ENCODE measurements at places on chromosomes 2 and 18. TPM values are rescaled to one million over a fixed set of nuclear protein-coding genes. Genes with fewer than 3 reads are reported as not detected.

DNA sequence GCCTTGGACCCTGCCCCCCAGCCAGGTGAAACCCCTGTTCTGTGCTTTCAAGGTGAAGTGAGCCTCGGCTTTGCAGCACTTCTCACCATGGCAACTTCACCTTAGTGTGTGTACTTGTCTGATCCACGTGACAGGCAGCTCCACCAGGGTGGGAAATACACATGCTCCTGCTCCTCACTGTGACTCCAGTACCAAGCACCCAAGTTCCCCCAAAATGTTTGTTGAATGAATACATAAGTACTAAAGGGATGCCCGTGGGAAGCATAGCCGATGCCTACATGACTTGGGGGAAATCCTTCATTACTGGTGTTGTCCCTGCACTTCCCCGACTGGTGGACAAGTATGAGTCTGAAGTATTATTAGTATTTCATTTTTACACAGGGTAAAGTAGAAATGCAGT is 41.8 kb upstream of the GBX2 start:
- no peak for DNase-seq

GRCh38 chr18:67132919-67133318 is 383.6 kb downstream of the DSEL start:
- no peak for DNase-seq

GRCh38 chr18:23238651-23239349 is 103.5 kb downstream of the CABLES1 start:
- DNase-seq: no peak

- DNase-seq: no peak
These were observed 91.1 kb upstream of the MYO3B start for GRCh38 chr2:170086751-170087412.

DNA sequence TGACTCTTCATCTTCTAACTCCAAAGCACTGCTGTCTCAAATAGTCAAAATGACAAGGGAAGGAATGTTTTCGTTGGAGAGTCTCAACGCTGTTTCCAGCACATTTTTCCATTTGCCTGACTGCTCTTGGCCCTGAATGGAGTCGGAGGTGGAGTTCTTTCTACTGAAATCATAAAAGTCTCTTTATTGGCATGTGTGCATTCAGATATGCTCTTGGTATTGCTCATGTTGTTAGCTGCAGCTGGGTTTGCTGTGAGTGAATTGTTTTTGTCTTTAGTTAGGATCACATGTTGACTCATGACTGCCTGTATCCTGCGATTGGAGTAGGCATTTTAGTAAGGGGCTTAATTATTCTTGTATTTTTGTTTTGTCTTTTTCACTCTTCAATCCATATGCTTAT is 16.8 kb downstream of the TMEM17 start:
- DNase-seq: no peak

- DNase-seq: no peak
These were observed 41.3 kb downstream of the DYSF start for GRCh38 chr2:71494523-71495155.

DNA sequence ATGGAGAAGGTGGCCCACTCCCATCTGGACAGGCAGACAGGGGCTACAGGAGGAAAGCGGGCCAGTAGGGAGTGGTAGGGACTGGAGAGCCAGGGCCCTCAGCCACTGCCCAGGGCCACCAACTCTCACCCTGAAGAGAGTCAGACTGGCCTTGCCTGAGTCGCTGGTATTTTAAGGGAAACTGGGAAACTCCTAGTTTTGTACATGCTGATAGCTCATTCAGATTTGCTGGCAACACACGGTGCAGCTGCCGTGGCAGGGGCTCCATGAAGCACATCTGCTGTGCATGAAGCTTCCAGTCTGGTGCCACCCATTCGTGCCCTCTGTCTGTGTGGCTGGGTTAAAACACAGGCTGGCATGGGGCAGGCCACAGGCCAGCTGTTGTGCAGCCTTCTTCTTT is 137.3 kb upstream of the GLI2 start:
- DNase-seq: no peak

GRCh38 chr2:164015328-164016123 is 279.7 kb upstream of the FIGN start:
- DNase-seq: no peak

GRCh38 chr18:13568443-13569392 is 157.6 kb downstream of the FAM210A start:
- no peak for DNase-seq

GRCh38 chr18:59279193-59279592 is 5.9 kb upstream of the RAX start:
- no peak for DNase-seq

DNA sequence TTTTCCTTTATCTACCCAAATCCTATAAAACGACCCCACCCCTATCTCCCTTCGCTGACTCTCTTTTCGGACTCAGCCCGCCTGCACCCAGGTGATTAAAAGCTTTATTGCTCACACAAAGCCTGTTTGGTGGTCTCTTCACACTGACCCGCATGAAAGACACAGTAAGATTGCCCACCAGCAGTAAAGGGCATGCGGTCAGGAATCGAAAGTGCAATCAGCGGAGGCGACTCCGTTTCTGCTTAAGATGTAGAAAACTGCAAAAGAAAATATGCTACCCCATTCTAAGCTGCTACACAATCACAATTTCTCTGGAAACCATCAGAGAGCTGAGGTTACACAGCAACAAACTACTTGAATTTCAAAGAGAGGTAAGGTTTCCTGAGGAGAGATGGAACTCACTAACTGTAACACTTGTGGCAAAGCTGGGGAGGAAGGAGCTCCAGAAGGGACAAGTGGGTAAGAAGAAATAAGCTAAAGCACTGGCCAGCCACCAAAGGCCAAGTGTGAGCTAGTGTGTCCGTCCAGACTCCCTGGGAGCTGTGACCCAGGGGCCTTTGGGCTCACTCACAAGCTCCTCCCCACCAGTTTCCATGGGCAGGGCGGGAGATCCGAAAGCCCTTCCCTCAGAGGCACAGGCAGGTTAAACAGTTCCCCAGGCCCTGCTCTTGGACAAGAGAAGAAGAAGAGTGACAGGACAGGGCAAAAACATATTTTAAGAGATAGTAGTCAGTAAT is 72.8 kb upstream of the TGFA start:
- DNase-seq: no peak

- DNase-seq: no peak
These were observed 133.7 kb upstream of the MEIS1 start for GRCh38 chr2:66301022-66301766.

DNA sequence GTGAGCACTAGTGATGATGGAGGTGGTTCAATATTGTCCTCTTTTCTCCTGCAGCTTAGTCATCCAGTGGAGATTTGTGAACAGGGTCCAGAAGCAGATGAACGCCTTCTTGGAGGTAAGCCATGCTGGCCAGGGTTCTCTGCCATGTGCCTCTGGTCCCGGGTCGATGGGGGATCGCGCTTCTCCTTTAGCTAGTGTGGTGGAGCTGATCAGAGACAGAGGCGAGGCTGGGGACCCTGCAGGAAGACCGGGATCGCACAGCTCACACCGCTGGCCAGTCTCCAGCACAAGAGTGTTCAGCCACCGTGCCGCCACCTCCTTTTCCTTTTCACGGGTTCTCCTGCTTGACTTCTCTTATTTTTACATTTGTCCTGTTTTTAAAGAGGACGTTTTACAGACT is 243.4 kb downstream of the ALPK2 start:
- DNase-seq: no peak

- peak; percentile 77 for DNase-seq
These were observed 119.4 kb downstream of the PARD3B start for GRCh38 chr2:204664708-204665121.

GRCh38 chr2:43161650-43162510 is 64.5 kb downstream of the ZFP36L2 start:
- no peak for DNase-seq

GRCh38 chr18:43588838-43589237 is 311.5 kb upstream of the SYT4 start:
- no peak for DNase-seq

DNA sequence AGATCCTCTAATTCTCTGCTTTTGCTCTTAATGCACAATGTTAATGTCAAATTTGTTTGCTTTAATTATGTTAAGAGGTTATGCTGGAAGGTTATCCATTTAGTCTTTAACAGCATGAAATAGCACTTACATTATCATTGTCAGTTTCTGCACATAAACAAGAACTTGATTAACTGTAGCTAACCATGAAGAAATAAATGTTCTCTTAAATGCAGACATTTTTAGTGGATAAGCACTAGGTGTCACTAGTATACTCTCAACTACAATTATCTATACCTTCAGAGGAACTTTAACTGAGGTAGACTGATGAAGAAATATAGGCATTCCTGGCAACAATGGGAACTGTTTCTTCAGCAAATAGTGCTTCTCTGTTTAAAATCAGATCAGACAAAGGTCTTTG is 178.8 kb upstream of the CHST9 start:
- DNase-seq: peak; percentile 5

DNA sequence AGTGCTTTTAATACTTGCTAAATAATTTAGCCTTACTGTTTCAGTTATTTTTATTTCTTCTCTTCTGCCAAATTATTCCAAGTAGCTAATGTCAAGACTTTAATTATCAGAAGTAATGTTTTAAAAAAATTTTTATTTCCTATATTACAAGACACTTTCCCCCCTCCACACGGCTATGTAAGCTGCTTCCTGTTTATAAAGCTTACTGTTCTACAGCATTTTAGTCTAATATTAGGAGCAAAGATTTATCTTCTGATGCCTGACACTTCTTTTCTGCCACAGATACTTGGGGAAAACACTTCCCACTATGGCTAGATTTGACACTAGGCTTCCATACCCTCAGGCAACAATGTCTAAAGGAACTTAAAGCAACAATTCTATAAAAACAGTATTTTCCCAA is 62.3 kb downstream of the ROCK1 start:
- no peak for DNase-seq

DNA sequence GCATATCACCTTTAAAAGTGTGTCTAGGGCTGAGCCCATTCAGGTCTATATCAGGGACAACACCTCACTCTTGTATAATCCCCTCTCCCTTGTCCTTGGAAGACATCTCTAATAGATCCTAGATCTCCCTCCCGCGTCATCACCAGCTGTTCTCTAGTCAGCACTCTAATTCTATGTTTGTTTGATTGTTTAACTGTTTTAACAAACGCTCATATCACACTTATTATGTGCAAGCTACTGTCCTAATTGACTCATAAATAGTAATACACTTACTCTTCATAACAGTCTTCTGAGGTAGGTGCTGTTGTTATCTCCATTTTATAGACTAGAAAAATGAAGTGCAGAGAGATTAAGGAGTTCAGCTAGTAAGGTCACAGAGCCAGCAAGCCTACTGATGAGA is 1.6 kb upstream of the ERMN start:
- no peak for DNase-seq

GRCh38 chr2:16205631-16206030 is 265.3 kb downstream of the MYCN start:
- DNase-seq: no peak

DNA sequence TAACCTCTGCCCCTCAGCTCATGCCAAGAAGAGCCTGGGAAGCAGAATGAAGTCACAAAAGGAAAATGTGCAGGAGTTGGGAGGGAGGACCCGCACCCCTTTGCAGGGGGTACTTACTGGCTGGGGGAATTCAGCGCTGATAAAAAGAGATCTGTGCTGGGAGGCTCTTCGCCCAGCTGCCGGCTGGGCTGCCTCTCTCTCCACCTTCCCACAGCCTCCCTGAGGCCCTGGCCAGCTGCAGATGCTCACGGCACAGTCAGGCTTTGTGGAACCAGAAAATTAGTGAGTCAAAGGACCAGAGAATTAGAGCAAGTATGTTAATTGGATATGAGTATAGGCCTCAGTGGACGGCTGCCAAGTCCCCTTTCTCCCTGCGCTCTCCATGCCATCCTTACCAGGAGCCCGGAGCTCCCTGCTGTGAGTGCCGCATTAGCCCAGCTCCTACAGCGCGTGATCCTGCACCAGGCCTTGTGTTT is 181.7 kb upstream of the SH3BP4 start:
- DNase-seq: peak; percentile 76

Gene AQP12A
- total RNA-seq: not detected

Gene FOXD4L1
- total RNA-seq: not detected

Gene SLC9A4
- 0.84 TPM for total RNA-seq

Gene SMAD7
- 6.2 TPM for total RNA-seq

Gene ACMSD
- total RNA-seq: not detected

Gene IL1R2
- not detected for total RNA-seq

Gene IL36A
- not detected for total RNA-seq

Data from A172 (cell line).